ENCODE measurements at places on chromosomes 1 and 21. TPM values are rescaled to one million over a fixed set of nuclear protein-coding genes. Genes with fewer than 3 reads are reported as not detected.

- DNase-seq = peak; percentile 70
Observed at GRCh38 chr1:201468844-201469644, at the start of gene PHLDA3. TSS of gene PHLDA3 (minus strand) at chr1:201469188. CDS start at chr1:201468786, 402 bp downstream.

DNA sequence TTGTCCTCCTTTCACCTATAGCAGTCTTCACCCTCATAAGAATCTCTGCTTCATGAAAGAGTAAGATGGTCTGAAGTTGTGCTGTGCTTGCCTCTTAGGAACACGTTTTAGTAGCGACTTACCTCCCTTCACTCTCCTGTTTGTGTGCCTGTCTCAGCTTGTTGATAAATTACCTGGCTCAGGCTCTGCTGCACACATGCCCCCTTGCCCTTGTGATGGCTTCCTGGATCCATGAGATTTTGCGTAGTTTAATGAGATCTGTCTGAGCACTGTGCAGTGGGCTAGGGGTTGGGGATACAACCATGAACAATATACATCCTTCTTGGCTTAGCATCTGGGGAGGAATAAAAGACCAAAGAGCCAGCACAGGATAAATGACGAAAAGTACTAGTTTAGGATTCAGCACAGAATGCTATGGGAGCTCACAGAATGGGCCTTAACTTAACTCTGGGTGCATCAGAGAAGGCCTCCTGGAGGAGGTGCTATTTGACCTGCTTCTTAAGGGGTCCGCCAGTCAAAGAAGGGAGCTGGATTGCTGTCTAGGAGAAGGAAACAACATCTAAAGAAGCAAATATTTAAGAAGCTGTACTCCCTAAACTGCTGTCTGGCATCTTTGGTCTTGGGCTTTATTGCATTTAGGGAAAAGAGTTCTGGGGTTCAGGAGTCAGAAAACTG, 175.7 kb upstream of the PLXNA2 start:
- DNase-seq = no peak

DNA sequence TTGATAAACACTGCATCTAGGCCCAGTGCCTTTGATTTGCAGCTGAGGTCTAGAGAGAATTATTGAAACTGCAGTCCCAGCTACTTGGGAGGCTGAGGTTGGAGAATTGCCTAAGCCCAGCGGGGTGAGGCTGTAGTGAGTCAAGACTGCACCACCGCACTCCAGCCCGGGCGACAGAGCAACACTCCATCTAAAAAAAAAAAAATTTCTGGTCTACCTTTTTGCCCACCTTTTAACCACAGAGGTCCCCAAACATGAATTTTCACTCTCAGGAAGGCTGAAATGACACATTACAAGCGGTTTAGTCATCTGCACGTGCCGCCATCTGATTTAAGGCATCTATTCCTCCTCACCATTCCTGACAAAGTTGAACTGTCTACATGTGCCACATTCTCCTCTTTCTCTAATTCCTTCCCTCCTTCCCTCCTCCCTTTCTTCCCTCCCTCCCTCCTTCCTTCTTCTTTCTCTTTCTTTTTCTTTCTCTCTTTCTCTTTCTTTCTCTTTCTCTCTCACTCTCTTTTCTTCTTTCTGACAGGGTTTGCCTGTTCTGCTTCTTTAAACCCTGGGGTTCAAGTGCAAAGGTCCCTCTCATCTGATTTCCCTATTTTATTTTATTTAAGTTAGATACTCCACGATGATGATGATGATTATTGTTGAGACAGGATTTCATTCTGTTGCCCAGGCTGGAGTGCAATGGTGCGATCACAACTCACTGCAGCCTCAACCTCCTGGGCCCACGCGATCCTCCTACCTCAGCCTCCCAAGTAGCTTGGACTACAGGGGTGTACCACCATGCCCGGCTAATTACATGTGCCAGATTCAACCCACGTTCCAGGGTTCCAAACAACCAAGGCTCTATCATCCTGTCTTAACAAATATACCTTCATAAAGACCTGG, 3.0 kb upstream of the SOD1 start:
- DNase-seq = peak; percentile 79

DNA sequence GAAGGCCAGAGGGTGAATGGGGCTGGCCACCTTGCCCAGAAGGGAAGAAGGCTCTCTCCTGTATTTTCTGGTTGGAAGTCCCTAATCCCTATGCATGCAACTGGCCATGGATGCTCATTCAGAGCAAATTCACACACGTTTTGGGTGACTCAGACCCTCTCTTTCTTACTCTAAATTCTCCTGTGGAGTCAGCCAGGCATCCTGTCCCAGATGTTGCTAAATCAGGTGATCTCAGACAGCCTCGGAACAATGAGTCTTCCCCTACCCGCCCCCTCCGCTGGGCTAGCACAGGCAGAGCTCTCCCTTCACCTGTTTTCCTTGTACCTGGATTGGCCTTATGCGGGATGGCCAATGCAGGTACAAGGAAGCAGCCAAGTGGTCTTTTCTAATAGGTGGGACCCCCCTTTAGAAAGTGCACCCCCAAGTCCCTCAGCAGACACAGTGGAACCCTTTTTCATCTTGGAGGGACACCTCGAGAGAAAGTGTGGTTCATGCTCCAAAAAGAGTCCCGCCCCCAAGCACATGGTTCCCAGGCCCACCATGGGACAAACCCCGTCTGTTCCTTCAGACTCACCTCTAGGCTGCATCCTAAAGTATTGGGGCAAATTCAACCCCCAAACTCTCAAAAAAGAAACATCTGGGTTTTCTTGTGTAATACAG, 8.6 kb downstream of the S100A6 start:
- no peak for DNase-seq

The TNNI3K gene
- total RNA-seq = not detected

Measured in A172 (cell line).